ENCODE measurements at places on chromosomes 1 and 21.
A peak's percentile ranks its signal among the peaks of the same experiment; 100 is the strongest.

DNA sequence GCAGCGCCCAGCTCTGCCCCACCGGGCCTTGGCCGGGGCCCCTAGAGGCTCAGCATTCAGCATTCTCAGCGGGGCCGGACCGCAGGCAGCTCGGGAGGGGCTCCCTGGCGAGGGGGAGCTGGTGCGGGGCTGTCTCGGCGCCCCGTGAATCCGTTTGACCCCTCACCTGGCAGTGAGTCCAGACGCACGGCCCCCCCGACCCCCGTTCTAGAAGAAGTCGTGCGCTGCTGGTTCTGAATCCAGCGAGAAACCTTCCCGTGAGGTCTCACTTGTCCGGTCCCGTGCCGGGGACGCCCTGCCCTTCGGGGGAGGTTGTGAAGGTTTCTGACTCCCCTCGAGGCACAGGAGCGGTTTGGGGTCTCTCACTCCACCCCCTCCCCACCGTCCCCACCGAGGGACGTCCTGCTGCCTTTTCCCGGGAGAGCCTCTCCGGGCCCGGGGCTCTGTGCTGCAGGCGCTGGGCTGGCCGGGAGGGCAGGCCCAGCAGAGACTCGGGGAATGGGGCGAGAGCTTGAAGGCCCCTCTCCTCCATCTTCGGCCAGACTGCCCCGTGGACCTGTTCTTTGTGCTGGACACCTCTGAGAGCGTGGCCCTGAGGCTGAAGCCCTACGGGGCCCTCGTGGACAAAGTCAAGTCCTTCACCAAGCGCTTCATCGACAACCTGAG, 655 bp downstream of the COL6A1 start:
- no peak for DNase-seq

DNA sequence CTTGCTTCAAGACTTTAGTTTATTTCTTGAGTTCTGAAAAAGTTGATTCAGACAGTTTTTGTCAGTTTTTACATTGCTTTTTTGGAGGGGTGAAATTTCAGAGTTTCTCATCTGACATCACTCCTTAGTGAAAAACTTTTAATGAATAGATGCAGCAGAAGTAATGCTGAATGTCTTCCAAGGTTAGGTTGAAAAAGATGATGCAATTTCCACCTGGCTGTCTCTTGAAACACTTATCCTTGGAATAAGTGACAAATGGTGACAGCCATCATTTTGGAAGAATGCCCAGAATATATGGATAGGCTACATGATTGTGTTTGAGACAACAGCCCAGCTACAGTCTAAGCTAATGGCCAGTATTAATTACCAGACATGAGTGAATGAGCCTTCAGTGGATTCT, 140.8 kb downstream of the ZNF644 start:
- DNase-seq = no peak

GRCh38 chr1:151516031-151516511, 4.9 kb downstream of the CGN start:
- DNase-seq = no peak

DNA sequence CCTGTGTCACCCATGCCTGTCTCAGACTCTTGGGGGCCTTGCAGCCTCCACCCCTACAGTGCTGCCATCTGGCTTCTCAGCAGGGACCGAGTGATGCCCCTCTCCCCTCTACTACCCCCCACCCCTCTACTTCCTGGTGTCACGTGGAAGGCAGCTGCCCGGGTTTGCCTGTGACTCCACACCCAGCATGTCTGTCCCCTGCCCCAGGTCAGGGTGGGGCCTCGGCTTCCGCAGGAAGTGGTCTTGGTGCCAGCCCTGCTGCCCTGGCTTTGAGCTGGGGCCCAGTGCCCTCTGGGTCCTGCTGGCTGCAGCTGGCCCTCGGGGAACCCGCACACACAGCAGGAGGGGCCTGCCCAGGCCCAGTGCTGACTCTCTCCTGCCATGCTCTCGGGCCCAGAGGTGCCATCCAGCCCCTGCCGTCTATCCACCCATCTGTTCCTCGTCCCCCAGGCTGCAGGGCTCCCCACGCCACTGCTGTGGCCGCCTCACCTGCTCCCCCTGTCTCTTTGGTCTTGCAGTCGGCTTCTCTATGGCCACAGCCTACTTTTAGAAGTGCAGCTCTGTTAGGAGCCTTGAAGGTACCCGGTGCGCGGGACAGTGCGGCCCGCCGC, 24.0 kb downstream of the PLCH2 start:
- DNase-seq = no peak

- no peak for DNase-seq
Measured at GRCh38 chr1:167206166-167206835, 14.4 kb upstream of the POU2F1 start.

DNA sequence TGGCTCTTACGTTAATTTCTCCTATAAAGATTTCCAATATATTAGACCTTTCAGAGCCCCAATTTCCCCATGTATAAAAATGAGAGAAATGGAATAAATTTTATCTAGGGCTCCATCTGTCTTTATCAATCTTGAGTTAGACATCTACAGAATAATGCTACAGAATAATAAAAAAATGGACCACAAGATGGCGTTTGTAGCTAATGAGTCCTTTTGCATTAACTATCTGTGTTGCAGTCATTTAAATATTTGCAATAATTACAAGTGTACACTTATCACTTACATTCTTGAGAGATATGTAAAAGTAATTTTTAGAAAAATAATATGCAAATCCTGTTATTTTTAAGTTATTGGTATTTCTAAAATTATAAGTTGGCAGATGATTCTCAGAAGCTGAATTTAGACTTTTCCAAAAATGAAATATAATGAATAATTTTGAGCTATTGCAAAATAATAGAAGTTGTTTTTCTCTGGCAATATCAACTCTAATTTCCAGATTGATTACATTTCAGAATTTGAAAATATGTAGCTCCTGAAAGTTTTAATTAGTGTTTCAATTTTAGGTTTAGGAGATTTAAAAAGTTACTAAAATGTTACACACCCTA, 87.7 kb downstream of the SNX7 start:
- peak; percentile 19 for DNase-seq

- DNase-seq = no peak
Measured at GRCh38 chr21:44972821-44973220, 33.0 kb downstream of the SLX9 start.

GRCh38 chr1:60133848-60134247, 60.3 kb upstream of the C1orf87 start:
- DNase-seq = no peak

DNA sequence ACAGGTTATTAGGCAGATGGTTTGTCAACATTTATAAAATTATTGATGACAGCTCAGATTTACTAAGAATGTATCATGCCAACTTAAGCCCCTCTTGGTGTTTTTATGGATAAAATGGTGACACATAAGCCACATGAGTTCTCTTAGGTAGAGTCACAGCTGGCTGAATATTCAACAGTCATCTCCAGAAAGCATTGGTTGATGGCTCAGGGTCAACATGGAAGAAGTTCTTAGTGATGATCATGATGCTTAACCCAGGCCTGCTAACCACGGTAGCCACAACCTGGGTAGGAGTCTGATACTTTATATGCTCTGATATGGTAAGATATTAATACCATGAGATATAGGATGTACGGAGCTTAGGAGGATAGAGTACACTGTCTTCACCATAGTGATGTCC, 46.4 kb upstream of the SIPA1L2 start:
- no peak for DNase-seq

DNA sequence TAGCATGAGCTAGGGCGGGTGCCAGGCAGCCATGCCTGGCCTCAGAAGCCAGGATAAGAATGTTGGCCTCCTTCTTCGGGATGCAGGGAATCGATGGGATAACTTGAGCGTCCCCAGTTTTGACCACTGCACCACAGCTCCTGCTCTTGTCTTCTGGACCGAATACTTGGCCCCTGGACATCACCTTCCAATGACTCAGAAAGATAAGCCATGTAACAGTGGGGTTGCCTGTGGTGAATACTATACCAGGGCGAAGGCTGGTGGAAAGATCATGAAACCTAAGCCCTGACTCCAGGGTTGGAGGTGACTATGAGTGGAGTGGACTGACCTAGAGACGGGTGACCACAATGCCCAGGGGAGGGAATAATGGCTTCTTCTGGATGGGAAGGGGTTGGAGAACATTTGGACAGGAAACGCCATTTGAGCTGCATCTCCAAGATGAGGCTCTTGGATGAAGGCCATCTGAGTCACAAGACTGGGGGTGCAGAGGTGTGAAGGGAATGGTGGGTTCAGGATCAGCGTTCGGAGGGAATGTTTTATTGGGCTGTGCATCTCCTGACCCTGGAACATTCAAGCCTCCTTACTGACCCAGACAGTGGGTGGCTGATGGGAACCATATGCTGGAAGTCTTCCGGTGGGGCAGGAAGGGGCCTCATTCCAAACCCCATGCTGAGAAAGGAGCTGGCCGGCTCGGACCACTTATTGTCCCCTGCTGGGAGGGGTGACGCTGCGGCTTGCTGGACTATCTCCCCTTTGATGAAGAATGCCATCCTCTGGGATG, 18.5 kb upstream of the KCNE2 start:
- DNase-seq = no peak

GRCh38 chr21:45299864-45300785, 12.4 kb upstream of the POFUT2 start:
- DNase-seq = no peak

DNA sequence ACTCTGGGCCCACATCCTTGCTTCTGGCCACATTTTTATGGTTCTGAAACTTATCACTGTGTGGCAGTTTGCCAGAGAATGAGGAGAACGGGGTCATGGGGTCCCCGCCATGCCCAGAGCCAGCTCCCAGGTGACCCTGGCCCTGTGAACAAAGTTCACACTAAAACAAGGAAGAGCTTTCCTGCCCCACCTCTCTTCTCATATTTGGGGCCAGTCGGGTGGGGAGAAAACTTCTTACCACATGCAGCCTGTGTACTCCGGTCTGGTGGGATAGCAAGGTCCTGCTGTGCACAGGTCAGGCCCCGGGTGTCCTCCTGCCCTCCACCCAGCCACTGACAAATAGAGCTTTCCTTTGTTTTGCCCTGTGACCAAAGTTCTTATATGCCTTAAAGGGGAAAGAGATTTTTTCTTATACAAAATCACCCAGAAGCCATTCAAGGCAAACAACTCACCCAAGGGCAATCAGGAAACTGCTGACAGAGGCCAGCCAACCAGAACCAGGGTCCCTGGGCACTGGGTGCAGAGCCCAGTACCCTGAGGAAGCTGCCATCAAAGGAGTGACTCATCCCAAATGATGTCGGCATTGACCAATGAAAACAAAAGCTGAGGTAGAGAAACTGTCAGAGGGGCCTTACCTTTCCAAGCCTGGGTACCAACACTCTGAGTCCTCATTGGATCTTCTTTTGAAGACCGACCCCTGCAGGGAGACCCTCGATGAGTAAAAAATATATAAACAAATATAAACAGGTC, 53.6 kb downstream of the OLIG1 start:
- no peak for DNase-seq

GRCh38 chr1:170555370-170555769, 23.4 kb downstream of the GORAB start:
- DNase-seq = no peak

DNA sequence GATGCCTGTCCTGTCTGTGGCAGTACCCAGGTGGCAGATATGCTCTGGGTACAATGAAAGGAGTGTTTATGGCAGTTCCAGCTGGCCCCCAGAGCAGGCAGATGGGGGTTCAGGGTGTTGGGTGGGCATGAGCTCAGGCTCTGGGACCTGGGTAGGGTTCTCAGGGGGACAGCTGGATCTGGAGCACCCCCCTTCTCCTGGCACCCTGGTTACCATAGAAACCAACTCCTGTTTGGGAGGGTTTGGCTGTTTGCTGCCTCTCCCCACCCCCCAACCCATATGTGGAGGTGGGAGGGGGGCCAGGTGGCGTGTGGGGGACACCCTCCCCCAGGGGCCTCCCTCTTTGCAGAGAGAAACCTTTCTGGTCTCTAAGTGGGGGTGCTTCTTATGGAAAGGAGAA, 7.1 kb downstream of the FOXO6 start:
- DNase-seq = no peak

DNA sequence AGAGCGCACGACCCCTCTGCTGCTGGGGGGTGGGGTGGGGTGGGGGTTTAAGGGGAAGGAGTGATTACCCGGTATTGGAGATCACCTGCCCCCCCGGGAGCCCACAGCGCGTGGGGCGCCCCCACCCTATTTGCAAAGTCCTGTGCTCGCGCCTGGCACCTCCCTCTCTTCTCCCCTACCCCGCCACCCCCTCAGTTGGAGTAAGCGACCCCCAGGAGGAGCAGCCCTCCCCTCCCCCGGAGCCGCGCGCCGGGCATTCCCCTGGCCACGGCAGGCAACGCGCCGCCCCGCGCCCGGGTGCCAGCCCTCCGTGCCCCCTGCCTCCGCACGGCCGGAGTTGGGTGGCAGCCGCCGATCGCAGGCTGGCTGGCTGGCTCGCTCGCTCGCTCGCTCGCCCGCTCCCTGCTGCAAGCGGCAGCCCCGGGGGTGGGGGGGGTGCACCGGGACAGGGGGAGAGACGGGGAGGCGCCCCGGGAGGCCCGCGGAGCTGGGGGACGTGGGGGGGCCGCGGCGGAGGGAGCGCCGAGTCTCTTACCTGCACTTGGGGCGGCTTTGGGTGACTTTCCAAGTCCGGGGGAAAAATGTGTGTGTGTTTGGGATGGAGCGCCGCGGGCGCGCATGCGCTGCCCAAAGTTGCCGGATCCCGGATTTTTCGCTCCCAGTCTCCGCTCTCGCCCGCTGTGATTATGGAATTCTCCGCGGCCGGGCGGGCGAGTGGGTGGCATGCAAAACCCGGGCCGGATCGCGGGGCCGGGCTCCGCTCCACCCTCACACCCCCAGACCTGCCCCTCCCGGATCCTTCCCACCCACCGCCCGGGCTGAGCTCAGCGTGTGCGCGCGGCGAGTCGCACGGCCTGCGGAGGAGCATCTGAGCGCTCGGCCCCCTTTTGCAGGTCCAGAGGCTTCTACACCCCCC, at the start of gene CASZ1:
TSS of gene CASZ1 (minus strand) at position 618 of the 916 bp plus-strand sequence. CDS start 102,757 bp downstream, outside the sequence.
- peak; percentile 81 for DNase-seq

DNA sequence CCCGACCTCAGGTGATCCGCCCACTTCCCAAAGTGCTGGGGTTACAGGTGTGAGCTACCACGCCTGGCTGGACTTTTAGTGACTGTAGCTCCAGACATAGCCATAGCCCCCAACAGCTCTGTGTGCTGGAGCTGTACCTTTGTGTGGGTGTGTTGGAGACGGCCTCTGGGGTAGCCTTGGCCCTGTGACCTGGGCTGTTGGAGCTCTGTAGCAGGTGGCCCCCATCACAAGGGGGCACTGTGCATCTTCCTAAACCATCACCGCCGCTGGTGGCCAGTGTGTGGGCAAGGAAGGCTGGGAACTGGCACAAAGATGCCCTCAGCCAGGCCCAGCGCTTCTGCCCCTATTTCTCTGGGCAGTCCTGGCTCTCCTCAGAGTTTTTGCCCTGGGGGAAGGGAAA, 38.4 kb upstream of the FOXO6 start:
- peak; percentile 21 for DNase-seq

GRCh38 chr1:29691499-29691898, 455.2 kb downstream of the PTPRU start:
- no peak for DNase-seq

GRCh38 chr1:46605232-46605631, 1.2 kb upstream of the MKNK1 start:
- no peak for DNase-seq

GRCh38 chr1:210770396-210770984, 363.5 kb downstream of the KCNH1 start:
- no peak for DNase-seq

GRCh38 chr1:206714331-206715058, 29.8 kb downstream of the MAPKAPK2 start:
- no peak for DNase-seq

- no peak for DNase-seq
Measured at GRCh38 chr1:190353538-190354101, 124.0 kb downstream of the BRINP3 start.
